AG08395 (cell line): ENCODE measurements at places on chromosomes 3 and 15.

GRCh38 chr3:100902572-100902971, 90.6 kb downstream of the ABI3BP start:
- peak; percentile 86 for DNase-seq

- DNase-seq = no peak
These were observed 25.4 kb downstream of the DENND4A start for GRCh38 chr15:65766422-65767263.

- DNase-seq = no peak
These were observed 42.6 kb downstream of the ADAMTS9 start for GRCh38 chr3:64645243-64645642.

DNA sequence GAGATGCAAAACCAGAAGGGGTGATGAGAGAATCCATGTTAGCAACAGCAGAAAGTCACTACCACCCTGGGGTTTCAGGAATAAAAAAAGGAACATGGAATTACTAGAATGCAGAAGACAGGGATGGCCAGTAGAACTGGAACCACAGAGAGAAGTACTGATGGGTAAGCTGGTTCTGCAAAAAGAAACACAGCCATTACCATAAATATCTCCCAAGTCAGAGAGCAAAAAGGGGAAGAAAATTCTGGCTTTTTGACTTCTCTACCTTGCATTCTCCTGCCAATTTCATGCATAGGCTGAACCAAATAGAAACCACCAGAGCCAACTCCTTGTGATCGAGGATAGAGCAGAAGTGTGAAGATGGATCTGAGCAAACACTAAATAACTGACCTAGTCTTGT, 550.4 kb upstream of the NAALADL2 start:
- no peak for DNase-seq

DNA sequence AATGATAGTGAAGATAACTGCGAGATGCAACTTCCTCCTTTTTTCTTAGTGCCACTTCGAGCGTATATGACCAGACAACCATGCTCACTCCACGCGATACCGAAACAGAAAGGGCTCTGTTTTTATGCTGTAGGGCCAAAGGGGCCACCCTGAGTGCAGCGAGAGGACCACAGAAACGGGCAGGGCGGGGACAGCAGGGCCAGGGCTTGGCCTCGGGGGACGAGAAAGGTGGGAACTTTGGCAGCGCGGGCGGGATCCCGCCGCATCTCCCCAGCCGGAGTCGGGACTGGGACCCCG, 483 bp downstream of the VPS13C start:
- peak; percentile 48 for DNase-seq

- no peak for DNase-seq
These were observed 154.5 kb downstream of the ZNF621 start for GRCh38 chr3:40679290-40679689.

- no peak for DNase-seq
These were observed 72.2 kb downstream of the NR1D2 start for GRCh38 chr3:24017305-24017704.

- peak; percentile 93 for DNase-seq
These were observed at the start of gene TPM1 for GRCh38 chr15:63041974-63042876. TPM1 (plus strand) TSS chr15:63042747; CDS start chr15:63042830, 83 bp downstream.

GRCh38 chr3:188469228-188469885, 315.4 kb downstream of the LPP start:
- no peak for DNase-seq

DNA sequence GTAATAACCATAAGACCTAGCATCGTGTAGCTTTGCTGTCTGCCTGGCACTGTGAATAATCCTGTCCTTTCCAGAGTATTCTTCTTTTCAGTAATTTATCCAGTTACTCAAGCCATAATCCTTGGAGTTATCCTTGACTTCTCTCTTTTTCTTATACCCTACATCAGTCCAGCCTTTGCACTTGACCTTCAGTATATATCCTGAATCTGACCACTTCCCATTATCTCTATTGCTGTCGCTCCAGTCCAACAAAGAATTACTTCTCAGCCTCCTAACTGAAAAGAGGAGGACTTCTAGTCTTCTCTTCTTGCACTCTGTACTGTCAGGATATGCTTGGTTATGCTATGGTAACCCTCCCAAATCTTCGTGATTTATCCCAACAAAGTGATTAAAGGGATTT, 393.8 kb downstream of the SHQ1 start:
- DNase-seq = no peak

- DNase-seq = peak; percentile 22
These were observed 114.0 kb upstream of the OSTN start for GRCh38 chr3:191085091-191085490.

DNA sequence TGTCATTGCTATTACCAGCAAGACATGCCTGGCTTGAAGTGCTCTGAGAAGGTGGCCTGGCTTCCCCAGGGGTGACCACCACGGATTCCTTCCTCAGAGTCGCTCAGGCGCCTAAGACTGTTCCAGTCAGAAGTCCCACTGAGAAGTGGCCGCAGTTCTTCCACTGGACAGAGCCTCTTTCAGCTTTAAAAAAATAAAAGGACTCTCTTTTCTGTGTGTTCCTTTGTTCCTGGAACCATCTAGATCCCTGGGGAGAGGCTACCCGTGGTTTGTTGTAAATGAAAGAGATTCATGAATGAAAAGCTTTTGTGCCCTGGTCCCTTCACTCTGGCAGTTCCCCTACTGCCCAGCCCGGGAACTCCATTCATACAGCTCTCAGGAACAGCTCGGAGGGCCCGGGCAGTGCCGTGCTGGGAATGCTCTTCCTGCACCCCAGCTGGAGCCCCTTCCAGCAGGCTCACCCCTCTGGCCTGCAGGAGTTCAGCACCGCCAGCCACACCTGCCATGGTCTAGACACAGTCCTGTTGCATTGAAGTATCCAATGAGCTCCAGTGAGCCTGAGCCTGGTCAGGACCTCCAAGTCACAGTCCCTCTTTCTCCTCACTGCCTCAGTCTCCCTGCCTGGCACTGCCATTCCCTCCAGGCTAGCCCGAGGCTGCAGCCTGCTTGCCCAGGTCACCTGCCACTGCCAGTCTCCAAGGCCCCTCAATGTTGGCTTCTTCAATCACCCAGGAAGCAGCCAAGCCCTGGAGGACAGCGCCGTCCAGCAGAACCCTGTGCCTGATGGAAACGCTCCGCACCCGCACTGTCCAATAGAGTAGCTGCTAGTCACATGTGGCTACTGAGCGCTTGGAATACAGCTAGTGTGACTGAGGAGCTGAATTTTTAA, 75.4 kb downstream of the XXYLT1 start:
- no peak for DNase-seq

GRCh38 chr3:106398891-106399600, 530.2 kb upstream of the CBLB start:
- no peak for DNase-seq

GRCh38 chr3:52890735-52891134, 6.6 kb downstream of the STIMATE start:
- DNase-seq = no peak

GRCh38 chr3:149895769-149896168, 74.9 kb downstream of the PFN2 start:
- no peak for DNase-seq

GRCh38 chr15:98070137-98070536, 109.6 kb downstream of the ARRDC4 start:
- DNase-seq = peak; percentile 43

GRCh38 chr3:190094160-190094718, 26.5 kb downstream of the P3H2 start:
- peak; percentile 35 for DNase-seq

- DNase-seq = no peak
These were observed 14.5 kb upstream of the IL16 start for GRCh38 chr15:81182031-81182755.

DNA sequence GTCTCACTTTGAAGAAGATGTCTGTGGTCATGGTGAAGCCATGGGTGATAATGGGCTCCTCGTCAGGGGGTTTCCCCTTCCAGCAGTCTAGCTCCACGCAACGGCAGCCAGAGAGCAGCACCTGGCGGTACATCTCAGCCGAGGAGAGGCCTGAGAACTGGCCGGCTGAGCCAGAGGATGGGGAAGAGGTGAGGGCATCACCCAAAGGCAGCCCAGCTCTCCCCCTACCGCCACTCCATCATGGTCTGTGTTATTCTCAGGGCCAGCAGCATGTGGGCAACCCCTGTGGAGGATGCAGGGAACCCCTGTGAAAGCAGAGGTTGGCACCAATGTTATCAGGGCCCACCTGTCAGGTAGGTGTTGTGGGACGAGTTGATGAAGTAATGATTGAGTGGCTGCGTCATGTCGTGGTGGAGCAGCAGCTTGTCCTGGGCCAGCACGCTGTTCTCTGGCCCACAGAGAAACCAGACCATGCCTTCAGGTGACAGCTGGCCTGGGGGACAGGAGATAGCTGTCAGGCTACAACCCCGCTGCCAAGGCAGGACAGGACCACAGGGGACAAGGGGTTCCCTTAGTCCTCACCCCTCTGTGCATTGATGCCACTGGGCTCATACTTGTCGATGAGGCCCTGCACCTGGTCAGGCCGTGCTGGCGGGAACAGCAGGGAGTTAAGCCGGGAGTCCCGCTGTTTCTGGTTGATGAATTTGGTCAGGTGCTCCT, 9.4 kb downstream of the PLCB2 start:
- no peak for DNase-seq

DNA sequence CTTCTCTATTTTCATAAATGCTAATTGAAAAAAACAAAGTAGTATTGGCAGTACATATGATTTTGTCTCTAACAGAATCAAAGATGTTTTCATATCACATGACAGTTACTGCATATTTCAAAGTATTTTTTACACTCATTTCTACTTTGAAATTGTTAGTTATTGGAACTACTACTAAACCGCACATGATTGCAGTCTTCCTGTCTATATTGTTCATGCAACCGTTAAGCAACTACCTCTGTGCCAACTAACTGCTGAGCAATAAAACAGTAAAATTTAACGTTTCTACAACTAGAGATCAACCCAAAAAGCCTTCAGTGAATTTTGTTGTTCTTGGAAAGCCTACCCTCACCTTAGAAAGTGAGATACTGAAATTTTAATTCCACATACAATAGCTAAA, 64.2 kb downstream of the DMXL2 start:
- DNase-seq = no peak

GRCh38 chr3:154582501-154582900, 152.5 kb upstream of the GPR149 start:
- DNase-seq = no peak

DNA sequence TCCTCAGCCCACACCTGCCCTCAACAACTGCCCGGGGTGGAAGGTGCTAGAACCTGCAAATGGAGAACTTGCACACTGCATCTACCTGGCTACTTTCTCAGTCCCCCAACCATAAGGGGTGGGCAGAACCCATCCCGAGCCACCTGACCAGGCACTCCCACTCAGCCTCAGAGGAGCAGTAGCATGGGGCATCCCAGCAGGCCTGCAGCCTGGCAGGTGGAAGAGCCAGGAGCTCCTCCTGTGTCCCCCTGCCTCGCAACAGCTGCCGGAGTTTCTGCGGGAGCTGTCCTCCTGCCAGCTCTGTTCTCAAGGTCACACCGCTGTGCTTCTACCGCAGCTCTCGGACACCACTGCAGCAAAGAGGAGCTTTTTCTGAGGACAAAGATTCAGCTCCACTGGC, 27.5 kb downstream of the RAB6B start:
- DNase-seq = no peak

DNA sequence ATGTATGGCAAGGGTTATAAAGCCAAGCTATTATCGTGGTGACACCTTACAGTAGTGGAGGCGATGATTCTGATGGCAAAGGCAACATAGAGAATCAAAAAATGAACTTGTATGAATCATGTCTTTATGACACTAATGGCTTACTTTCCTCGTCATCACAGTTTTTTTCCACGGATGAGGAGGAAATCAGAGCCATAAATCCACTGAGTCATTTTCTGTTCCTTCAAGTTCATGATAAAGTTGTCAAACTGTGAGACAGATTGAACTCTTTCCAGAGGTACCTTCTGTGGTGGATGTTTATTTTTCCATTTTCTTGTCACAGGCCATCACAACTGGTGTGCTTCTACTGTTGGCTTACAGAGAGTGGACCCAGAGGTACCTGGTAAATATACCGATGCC, 8.5 kb downstream of the TMEM212 start:
- no peak for DNase-seq

DNA sequence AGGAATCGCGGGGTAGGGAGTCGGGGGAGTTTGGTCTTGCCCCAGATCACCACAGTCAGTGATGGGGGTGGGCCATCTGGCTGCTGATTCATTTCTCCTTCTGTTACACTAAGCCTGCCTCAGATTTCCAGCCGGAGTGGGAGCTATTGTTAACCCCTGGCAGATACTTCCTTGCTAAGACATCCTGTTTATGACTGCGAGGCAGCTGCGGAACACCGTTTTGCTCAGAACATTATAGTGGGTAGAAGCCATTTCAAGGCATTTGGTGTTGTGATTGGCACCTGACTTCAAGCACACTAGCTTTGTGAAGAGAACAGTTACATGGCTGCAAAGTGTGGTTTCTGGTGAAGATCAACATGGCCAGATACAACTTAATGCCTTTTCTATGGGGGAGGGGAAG, 73.8 kb downstream of the FLNB start:
- no peak for DNase-seq

DNA sequence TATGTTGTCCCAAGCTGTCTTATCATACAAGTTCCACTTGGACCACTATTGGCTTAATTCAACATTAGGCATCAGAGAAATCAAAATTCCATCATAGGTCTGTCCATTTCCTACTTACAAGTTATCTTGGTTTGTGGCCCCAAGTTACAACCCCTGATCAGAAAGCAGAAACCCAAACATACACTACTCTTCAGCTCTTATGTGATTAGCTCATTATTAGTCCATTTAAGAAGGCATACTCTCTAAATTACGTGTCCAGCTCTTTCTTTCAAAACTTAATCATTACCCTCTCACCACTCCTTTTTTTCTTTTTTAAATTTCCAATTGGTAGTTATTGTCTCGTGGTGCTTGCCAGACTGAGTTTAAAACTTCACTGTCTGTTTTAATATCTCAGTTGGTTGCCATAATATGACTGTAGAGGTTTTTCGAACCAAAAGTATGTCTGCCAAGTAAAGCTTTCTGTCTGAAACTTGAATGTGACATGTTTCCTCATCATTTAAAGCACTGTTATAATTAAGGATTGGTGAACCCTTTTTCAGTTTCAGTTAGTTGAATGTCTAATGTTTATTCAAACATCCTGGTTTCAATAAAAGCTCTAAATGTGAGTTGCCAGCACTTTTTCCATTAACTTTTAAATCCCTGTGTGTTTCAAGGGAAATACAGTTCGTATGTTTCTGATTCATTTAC, 150.3 kb downstream of the SAMMSON start:
- DNase-seq = no peak

GRCh38 chr3:55654123-55654760, 167.1 kb upstream of the WNT5A start:
- peak; percentile 10 for DNase-seq
